ENCODE measurements at places on chromosomes 4 and X.

- no peak for DNase-seq
Observed at GRCh38 chr4:7649741-7650531, 215.2 kb upstream of the PSAPL1 start.

- DNase-seq = peak; percentile 84
Observed at GRCh38 chr4:75672461-75673026, 667 bp downstream of the G3BP2 start.

DNA sequence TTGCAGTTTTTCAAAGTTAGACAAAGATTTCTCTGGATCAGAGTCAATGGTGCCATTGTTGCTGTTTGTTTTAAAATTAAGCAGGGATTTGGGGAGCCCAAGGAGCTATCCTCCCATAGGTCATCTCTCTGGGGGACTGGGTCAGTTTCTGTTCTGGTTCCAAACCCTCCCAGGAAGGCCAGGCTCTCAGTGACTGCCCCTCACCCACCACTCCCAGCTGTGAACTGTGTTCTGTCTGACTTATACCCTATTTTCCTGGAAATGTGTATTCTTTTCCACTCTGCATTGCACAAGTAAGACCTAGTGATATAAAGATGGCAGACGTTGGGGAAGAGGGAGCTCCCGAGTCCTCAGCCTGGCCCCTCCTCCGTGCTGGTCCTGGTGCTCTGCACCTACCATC lies 65.8 kb downstream of the NHS start:
- no peak for DNase-seq

GRCh38 chr4:145799223-145799622 lies 119.3 kb downstream of the C4orf51 start:
- DNase-seq = no peak

GRCh38 chr4:100754751-100755150 lies 236.9 kb upstream of the EMCN start:
- no peak for DNase-seq

DNA sequence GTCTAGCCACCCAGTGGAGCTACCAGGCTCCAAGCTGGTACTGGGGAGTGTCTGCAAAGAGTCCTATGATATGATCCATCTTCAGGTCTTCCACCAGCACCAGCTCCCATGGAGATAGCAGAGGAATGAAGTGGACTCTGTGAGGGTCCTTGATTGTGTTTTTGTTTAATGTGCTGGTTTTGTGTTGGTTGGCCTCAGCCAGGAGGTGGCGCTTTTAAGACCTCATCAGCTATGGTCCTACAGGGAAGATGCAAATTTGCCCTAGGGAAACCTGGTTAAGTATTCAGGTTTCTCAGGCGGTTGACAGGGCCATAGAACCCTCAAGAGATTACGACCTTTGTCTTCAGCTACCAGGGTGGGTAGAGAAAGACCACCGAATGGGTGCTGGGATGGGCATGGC lies 1141.1 kb downstream of the STIM2 start:
- DNase-seq = no peak

GRCh38 chr4:143586080-143586479 lies 72.6 kb downstream of the SMARCA5 start:
- DNase-seq = no peak

GRCh38 chrX:109841869-109842579 lies 109.0 kb upstream of the ACSL4 start:
- DNase-seq = no peak

DNA sequence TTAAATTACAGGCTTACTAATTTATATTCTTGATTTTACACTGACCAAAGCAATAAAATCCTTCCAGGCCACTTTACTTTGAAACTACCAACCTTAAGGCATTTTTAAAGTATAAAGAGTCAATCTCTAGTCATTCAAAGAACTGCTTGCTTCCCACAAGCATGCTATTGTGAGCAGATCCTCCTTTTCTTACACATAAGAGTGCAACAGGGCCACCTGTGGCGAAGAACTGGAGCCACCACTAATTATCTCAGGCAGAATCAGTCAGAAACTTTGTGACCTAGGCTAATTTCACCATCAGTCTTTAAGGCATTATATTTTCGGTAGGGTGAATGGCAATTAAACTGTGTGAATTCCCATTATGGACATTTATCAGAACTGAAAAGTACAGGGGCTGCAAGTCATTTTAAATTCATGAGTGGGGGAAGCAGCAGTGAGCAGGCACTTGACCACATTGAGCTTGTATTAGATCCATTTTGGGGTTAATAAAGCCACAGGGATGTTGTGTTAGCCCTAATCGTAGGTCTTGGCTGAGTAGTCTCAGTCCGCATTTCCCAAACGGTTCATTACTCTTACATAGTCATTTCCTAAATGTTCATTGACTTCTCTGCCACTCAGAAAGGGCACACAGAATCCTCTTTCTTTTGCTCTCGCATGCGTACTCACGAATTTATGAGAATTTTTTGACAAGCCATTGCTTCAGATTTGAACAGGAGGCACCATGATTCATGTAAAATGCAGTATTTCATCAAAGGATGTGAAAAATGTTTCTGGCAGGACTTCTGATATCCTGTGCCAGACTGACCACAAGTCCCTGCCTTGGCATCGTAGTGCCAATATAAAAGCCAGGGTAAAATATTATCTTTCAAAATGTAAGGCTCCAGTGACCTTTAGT lies 39.8 kb downstream of the NPY2R start:
- no peak for DNase-seq

- DNase-seq = peak; percentile 69
Observed at GRCh38 chrX:24395775-24396174, 35.3 kb downstream of the SUPT20HL1 start.

DNA sequence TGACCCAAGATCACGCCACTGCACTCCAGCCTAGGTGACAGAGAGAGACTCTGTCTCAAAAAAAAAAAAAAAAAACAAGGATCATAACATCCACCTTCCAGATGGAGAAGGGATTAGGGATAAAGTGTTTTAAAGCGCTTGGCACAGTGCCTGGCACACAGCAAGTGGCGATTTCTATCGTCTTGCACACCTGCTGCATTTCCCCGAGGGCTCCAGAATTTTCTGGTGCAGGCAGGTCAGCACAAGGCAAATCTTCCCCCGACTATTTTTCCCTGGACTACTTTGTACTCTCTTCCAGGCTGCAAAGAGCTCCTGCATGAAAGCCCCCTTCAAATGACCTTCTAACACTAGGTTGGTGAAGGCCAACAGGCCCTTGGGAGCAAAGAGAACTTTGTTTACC lies 57.3 kb downstream of the APBB2 start:
- DNase-seq = no peak

GRCh38 chrX:126900937-126901336 lies 81.4 kb downstream of the PRR32 start:
- DNase-seq = no peak

DNA sequence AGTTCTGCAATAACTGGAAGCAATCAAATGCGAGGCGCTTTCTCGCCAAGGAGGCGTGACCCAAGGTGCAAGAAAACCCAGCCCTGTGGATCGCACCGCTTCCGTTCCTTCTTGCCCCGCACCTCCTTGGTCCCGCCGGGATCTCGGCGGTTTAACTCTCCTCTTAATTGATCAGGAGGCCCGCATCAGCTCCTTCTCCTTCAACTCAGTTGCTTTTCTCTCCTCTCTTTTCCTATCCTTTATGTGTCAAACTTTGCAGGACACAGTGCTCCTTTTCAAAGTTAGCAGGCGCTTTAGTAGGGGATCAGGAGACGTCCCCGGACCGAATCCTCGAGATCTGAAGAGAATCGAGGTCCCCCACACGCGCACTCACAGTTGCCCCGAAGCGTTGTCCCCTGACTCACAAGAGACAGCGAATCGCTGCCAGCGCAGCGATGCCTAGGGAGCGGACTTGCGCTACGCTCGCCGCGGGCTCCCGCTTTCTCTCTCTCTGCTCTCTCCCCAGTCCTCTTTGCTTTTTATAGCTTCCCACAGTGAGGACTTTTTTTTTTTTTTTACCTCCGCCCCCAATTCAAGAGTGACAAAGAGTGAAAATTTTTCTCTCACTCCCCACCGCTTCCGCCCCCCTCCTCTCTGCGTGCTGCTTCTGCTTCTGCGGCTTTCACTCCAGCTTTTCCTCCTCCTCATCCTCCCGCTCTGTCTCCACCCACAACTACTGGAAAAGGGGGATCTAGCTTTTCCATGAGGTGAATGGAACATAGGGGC lies at the start of gene DKK2:
Gene DKK2, minus strand, starts transcription at position 495 of the 765 bp plus-strand sequence. CDS start 722 bp downstream, outside the sequence.
- DNase-seq = no peak

- peak; percentile 56 for DNase-seq
Observed at GRCh38 chr4:164779811-164780216, 25.9 kb downstream of the SMIM31 start.

- DNase-seq = no peak
Observed at GRCh38 chr4:83320548-83320947, 14.1 kb downstream of the HPSE start.

DNA sequence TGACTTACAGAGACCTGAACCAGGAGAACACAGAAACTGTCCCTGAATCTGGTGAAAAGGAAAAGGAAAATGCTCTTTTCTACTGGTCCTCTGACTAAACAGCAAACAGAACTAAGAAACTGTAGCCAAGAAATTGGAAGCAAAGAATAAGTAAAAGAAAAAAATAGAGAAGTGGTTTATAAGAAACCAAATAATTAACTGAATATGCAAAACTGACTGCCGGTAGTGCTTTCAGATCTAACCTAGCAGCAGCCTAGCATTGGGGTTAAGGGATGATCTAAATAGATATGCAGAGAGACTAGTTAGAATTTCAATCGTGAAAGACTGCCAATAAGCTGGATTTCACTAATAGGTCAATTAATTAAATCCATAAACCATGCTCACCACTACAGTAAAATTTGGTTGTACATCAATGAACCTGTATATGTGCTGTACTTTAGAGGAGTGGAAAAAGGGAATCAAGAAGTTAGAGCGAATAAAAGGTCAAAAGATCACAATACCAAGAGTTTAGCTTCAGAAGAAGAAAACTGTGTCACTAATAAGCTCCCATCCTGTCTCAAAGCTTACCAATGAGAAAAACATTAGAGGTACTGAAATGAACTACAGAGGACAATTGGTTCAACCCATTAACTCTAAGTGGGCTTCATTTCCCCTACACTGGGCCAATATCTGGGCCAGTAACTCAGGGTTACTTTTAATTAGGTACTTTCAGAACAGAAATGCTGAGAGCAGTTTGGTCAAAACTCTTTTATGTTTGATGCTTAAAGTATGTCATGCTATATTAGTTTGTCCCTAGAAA lies 53.6 kb downstream of the KLHL13 start:
- peak; percentile 19 for DNase-seq

GRCh38 chr4:25842229-25842845 lies 20.5 kb downstream of the SEL1L3 start:
- peak; percentile 51 for DNase-seq

GRCh38 chr4:117965622-117966021 lies 68.7 kb upstream of the NDST3 start:
- no peak for DNase-seq

DNA sequence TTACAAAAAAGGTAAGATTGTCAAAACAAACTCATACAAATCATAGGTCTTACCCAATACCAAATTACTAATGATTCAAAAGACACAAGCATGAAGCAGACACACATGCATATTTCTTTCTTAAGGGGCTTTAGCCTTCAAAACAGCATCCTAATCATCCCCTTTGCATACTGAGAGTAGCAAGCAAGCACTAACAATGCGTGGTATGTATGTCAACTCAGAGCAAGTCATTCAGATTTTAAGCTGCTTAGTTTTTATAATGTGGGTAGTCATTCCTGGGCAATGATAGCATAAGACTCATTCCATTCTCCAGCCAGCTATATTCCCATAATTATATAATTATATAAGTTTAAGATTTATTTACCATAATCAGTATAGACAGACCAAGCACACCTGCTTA lies 219.6 kb downstream of the DKK2 start:
- DNase-seq = no peak

DNA sequence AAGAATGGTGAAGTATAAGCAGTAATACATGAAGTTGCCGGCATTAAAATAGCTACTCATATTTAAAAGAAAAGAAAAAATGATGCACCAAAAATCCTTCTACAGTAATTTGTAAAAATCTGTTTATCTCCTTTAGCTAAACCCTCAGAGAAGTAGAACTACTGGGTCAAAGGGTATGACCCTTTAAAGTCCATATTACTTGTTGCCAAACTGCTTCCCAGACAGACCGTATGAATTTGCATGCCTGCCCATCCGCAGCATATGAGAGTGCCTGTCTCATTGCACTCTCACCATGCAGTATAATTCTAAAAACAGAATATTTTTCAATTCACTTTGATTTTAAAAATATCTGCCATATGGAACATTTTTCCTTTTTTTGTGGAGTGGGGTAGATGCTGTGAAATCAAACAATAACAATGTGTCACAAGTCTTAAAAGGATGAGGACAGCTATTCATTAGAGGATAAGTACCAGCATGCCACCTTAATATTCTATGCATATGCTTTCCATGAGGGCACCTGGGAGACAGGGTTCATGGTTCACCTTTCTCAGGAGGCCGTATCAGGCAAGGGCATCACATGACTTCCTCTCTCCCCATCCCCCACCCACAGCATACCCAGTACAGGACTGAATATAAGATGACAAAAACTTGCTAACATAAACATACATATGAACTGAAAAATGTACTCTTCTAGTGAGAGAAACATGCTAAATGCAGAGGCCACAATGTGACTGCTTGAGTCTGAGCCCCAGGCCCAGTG lies 17.8 kb downstream of the ZDHHC9 start:
- no peak for DNase-seq

- DNase-seq = no peak
Observed at GRCh38 chr4:144113546-144113945, 27.0 kb downstream of the GYPA start.

DNA sequence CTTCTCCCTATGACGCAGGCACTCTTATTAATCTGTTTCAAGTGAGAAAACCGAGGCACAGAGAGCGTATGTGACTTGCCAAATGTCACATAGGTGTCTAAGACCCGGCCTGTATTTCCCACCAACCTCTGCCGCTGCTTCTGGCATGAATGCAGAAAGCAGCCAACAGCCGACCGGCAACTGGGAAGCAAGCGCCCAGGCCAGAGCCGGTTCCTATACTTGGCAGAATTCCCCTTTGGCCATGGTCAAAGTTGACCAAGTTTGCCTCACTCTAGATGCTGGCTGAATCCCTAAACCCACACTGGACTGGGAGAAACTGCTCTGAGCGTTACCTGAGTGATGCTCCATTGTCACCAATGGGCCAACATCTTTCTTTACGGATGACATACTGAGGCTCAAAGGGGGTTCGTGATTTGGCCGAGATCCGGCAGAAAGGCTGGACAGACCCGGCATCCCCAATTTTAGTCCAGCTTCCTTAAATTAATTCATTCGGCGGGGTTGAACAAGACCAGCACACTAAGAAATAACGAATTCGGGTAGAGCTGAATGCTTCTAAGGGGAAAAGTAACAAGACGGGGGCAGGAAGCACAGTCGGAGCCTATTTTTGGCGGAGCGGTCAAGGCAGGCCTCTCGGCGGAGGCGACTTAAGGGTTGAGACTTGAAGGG lies 11.2 kb downstream of the MSX1 start:
- DNase-seq = no peak

DNA sequence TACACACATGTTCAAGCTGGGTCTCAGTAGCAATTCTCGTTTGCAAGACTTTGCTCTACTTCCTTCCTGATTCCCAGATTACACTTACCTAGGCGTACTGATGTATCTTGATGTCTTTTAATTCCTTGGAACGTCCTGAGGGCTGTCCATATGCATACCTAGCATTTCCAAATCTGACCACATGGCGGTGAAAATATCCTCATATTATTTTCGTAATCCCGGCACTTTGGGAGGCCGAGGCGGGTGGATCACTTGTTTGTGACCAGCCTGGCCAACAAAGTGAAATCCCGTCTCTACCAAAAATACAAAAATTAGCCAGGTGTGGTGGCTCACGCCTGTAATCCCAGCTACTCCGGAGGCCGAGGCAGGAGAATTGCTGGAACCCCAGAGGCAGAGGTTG lies 1786.3 kb upstream of the TENM3 start:
- no peak for DNase-seq
